ENCODE measurements at places on chromosomes 11 and 22.

DNA sequence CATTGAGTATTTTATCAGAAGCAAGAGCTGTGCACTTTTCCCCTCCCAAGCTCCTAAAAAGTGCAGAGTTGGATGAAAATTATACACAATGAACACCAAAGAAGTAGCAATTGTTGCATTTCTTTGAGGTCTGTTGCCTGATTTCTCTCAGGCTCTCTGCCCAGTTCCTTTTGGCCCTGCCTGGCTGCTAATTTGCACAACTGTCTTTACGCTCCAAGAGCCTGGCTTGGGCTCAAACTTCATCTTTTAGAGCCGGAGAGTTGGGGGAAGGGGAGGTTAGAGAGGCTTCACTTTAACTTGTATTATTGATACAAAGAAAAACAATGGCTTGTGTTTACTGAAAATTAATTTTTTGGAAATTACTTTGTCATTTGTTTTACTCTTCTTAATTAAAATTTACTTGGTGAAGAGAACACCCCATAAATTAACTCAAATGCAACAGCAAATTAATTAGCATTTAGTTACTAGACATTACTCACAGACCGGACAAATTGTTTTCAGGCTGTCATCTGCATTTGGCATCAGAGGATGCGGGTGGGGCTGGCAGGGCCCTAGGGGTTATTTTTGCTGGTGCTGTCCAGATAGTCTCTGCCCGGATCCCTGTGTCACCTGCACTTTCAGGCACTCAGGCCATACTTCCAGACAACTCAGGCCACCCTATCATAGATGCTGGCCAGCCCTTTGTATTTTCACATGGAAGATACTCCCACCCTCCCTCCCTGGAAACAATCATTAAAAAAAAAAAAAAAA, 407.3 kb downstream of the NXPE2 start:
- no peak for DNase-seq

- DNase-seq = no peak
These were observed 18.2 kb upstream of the OR6A2 start for GRCh38 chr11:6817694-6818093.

- no peak for DNase-seq
These were observed 47.9 kb downstream of the ARHGAP32 start for GRCh38 chr11:129144256-129144655.

DNA sequence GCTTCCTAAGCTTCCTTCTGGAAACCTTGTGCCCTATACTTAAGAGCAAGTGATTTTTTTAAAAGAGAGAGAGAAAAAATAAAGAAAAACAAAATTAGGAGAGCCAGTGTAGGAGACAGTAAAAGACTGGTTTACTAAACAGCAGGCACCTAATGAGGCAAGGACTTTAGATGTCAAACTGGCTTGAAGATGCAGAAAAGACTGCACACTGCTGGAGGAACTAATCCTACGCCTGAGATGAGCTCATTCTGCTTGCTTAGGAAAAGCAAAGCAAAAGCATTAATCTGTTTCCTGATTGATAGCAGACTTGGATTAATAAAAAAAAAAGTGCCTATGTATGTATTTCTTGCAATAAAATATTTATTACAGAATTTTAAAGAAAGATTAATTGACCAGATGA, 113.6 kb upstream of the SEZ6L start:
- DNase-seq = no peak

DNA sequence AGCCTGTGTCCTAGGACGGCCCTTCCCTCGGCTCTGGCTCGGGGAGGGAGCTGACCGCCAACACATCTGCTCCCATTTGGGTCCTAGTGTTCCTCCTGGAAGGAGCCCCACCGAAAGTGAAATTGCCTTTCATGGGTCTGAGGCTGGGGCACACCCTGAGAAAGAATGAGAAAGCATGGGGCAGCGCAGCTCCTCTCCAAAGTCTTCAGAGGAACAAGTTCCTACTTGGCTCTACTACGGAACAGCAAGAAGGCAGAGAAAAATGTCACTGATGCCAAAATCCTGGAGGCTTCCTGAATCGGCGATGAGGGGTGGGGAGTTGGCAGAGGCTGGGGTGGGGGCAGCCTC, 41.5 kb upstream of the MYEOV start:
- DNase-seq = peak; percentile 42

- peak; percentile 8 for DNase-seq
These were observed 29.9 kb downstream of the CWF19L2 start for GRCh38 chr11:107427569-107428180.

DNA sequence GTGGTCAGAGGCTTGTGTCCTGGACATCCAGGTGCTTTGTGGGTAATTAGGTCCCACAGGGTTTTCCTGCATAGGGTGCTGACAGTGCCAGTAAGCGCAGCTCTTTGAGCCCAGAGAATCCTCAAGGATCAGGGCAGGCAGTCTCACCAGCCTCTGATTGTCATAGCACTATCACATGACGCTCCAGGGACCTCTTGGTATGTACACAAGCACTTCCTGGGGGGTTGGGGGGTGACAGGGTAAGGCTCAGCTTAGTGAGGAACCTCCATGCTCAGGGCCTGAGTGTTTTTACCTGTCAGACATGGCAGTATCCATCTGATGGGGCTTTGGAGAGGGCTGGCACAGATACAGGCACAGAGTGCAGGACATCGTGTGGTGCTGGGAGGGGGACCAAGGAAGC, 27.9 kb upstream of the SUSD2 start:
- peak; percentile 50 for DNase-seq

DNA sequence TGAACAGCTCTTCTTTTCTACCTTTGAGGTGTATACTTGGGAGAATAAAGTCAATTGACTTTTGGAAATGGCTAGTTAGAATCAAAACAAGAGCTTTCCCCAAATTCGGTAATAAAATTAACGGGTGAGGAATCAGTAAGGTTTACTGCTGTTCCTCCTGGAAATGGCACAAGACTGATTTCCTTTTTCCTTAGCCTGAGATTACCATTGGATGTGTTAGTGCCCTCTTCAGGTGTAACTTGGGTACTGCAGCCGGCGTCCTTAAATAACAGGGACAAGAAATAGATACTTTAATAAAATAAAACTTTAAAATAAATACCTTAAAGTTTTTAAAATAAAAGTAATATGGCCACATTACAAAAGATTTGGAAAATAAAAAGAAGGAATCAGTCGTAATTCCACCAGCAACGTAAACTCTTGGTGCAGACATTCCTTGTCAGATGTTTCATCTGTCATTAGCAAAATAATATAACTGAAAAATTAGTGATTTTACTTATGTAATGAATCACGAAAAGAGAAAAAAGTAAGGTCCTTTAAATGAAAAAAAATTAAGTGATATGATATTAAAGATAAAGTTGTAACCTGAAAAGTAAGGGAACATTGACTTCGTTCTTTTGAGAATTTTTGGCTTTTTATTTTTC, 29.7 kb downstream of the ZFTA start:
- peak; percentile 79 for DNase-seq

GRCh38 chr11:47394322-47395222, 13.8 kb upstream of the SLC39A13 start:
- DNase-seq = no peak

DNA sequence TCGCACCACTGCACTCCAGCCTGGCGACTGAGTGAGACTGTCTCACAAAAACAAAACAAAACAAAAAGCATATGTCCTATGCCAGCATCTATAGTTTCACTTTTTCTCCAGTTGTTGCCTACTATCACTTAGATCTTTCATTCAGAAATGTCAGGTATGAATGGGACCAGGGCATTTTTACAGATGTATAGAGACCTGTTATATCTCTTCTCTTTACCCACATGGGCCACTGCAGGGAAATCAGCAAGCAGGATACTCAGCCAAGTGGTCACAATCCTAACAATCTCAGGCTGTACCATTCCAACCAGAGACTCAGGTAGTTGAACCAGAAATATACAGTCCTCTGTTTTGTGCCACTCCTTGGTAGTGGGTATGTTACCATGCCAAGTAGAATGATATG, 16.0 kb upstream of the SREBF2 start:
- DNase-seq = no peak

DNA sequence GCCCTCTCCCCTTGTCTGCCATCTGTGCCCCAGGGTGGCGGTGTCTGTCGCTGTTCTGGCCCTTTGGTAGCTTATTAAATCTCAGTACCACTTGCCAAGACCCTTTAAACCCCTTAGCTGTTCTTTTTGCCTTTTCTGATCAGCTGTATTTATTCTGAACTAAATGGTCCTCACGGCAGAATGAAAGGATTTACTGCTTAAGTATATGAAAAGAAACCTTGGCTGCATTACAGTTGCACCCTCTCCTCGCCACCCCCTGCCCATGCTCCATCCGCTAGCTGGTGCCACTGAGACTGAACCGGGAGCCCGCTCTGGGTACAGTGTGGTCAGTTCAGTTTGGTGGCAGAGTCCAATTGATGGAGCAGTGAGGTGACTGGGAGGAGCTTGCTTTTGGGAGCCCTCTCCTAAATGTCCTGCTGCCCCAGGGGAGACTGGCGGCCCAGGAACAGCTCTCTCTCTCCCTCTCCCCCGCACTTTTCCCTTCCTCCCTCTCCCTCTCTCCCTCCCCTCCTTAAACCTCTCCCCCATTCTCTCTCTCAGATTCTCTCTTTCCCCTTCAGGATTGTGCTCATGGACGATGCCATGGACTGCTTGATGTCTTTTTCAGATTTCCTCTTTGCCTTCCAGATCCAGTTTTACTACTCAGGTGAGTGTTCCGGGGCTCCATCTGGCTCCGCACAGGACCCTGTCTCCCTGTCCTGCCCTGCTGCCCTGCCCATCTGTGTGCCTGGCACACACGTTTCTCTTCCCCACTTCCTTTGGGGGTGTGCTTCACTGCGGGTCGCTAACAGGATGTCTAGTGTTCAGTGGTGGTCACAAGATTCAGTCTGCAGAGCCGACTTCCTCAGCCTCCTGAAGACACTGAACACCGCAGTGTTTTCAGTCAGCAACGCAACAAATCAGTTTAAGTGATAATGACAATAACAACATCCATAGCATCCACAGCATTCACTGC, 21.8 kb downstream of the ARFGAP2 start:
- DNase-seq = no peak

DNA sequence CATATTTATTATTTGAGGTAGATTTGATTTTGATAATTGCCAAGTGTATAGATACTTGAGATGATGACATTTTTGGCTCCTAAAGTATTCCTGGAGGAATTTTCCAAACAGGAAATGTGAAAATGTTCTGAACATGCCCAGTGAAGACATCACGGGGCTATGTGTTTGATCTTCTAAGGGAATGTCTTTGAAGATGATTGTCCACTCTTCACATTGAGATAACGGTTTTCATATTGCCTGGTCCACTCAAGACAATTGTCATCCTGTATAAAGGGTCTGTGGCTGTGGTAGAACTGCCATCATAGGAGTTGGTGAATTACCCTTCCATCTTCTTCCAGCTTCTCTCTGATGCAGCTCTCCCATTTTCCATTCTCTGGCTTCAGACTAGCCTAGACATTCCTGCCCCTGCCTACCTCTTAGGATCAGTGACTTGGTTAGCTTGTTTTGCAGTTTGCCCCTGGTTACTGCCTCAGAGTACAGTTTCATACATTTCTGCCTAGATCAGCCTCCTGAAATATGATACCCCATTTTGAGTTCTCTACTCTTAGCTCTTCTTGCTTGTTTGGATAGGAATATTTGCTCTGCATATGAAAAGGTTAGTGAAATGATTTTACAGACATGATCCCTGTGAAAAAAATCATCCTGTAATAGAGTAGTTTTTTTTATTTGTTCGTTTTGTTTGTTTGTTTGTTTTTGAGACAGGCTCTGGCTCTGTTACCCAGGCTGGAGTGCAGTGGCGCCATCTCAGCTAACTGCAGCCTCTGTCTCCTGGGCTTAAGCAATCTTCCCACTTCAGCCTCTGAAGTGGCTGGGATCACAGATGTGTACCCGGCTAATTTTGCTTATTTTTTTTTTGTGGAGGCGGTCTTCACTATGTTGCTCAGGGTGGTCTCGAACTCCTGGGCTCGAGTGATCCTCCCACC, 111.4 kb upstream of the SORL1-AS1 start:
- DNase-seq = no peak

- DNase-seq = peak; percentile 11
These were observed 109.1 kb downstream of the TRPC6 start for GRCh38 chr11:101474666-101475065.

DNA sequence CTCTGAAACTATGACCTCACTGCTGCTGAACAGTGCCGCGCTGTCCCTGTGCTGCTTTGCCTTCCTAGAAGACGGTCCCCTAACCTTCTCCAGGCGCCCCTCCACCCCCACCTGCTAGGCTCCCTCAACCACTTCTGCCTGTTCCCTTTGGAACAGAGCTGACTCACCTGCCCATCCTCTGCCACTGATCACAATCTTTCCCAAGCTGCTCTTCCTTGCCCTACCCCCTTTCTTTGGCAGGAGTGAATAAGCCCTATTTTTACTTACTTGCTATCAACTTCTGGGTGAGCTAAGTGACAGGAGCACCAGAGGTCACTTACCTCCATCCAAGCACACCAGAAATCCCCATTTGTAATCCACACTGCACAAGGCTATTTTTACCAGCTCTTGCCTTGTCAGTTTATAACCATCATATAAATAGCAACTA, 116.0 kb upstream of the BID start:
- no peak for DNase-seq

DNA sequence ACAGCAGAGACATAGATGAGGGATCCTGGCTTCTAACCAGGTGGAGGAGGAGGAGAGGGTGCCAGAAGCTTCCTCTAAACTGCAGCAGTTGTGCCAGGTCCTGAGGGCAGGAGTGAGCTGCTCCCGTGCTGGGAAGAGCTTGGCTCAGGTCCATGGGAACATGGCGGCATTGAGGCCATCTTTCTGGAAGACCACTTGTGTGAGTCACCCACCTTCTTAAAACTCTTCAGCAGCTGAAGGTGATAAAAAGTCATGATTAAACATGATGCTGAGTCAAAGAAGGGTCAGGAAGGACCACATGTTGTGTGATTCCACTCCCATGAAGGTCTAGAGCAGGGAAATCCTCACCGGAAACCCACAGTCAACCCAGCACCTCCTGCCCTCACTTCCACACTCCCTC, 35.1 kb downstream of the LINC01488 start:
- DNase-seq = no peak

DNA sequence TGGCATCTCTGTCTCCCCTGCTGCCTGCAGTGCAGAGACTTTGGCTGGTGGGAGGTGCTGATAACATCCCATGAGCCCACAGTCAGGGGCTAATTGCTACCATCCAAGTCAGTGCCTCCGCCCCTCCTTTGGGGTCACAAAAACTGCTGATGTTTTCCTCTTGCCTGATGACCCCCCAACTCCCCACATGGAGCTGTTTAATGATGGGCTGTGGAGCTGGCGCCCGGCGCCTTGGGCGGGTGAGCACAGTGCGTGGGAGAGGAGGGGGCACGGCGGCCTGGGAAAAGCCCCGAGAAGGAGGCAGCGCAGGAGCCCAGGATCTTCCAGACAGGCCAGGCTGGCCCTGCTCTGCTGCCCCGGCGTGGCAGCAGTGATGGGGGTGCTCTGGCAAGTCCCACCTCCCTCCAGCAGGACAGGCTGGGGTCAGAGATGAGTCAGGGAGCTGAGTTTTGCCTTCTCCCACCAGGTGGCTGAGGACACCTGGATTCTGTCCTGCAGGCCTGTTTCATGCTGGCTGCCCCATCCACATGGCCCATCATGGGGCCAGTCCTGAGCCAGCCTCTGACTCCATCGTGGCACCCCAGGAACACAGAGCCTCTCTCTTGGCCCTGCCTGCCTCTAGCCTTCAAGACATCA, 43.8 kb downstream of the NECTIN1 start:
- DNase-seq = no peak

- DNase-seq = no peak
These were observed 73.5 kb downstream of the BRD1 start for GRCh38 chr22:49753961-49754695.
